ENCODE measurements at places on chromosomes 11 and 22.

- DNase-seq, result peak; percentile 28
These were observed 689 bp downstream of the PDHX start for GRCh38 chr11:34916843-34917770.

DNA sequence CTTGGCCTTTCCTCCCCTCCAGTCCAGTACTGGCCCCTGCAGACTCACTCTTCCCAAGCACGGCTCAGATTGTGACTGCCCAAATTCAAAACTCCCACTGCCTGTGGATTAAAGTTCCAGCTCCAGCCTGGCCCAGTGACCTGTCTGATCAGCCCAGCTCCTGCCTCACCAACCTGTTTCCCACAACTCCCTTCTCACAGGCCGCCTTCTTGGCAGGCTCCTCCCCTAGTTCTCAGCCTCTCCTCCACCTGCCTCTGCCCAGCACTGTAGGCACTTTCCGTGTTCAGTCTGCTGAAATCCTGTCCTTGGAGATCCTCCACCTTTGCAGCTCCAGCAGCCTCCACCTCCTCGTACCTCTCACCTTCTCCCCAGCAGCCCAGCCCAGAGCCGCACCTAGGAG lies 68.6 kb downstream of the MICAL2 start:
- peak; percentile 35 for DNase-seq

DNA sequence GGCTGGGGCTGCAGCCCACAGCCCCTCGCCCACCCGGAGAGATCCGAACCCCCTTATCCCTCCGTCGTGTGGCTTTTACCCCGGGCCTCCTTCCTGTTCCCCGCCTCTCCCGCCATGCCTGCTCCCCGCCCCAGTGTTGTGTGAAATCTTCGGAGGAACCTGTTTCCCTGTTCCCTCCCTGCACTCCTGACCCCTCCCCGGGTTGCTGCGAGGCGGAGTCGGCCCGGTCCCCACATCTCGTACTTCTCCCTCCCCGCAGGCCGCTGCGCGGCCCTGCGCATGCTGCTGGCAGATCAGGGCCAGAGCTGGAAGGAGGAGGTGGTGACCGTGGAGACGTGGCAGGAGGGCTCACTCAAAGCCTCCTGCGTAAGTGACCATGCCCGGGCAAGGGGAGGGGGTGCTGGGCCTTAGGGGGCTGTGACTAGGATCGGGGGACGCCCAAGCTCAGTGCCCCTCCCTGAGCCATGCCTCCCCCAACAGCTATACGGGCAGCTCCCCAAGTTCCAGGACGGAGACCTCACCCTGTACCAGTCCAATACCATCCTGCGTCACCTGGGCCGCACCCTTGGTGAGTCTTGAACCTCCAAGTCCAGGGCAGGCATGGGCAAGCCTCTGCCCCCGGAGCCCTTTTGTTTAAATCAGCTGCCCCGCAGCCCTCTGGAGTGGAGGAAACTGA lies 731 bp downstream of the GSTP1 start:
- DNase-seq, result peak; percentile 33

GRCh38 chr22:17130199-17130598 lies 9.0 kb upstream of the TMEM121B start:
- no peak for DNase-seq

GRCh38 chr11:121596195-121597155 lies 143.7 kb upstream of the SORL1-AS1 start:
- DNase-seq, result no peak

GRCh38 chr22:23762842-23763578 lies at the start of gene C22orf15:
Gene C22orf15 (plus strand): TSS chr22:23762990. CDS start chr22:23763307, 317 bp downstream.
- DNase-seq, result no peak

DNA sequence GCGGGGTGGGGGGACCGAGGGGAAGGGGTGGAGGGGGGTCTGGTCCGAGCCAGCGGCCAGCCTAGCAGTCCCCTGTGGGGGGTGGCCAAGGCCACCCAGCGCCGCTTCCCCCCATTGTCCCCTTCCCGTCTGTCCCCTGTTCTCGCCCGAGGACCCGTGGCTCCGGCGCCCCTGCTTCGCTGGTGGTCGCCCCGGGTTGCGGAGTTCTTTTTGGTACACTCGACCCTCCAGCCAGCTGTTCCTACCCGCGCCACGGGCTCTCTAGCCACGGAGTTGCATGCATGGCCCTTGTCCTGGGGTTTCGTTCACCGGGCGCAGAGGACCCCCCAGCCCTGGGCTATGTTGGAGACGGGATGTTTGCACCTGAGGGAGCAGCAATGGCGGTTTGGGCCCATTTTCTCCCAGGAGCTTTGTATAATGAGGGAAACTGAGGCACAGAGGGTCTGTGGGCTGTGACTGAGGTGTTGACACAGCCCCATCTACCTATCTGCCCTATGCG lies 489 bp downstream of the RNF214 start:
- DNase-seq, result no peak

DNA sequence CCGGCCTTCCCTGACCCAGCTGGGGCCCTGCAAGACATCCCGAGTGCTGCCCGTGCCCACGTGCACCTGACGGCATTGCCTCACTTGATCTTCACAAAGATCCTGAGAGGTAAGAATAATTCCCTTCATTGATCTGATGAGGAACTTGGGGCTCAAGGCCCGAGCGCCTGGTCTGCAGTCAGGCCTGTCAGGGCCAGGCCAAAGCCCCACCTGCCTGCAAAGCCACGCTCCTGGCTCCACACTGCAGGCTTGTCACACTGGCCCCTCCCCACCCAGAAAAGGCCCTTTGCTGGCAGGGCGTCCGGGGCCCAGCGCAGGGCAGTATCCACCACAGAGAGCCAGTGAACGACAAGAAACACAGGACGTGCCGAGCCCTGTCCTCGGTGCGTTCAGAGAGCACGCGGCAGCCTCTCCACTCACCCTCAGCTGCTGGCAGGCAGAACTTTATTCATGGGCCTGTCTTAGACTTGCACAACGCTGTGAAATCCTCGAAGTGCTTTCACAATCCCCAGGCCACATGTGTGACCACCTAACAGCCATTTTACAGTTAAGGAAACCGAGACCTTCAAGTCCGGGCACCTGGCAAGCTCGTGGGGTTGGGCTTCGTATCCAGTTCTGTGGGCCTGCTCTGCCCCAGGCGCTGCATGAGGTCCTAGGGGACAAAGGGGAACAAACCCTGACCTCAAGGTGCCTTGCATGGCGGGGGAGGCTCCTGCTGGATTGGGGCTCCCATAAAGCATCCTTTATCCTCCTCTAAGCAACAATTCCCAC lies 14.8 kb downstream of the KIAA0930 start:
- DNase-seq, result no peak

- no peak for DNase-seq
These were observed 35.2 kb downstream of the IFT27 start for GRCh38 chr22:36740716-36741115.
